ENCODE measurements at places on chromosomes 3 and 15.

GRCh38 chr3:95311272-95311671, 1248.4 kb downstream of the NSUN3 start:
- DNase-seq: no peak

DNA sequence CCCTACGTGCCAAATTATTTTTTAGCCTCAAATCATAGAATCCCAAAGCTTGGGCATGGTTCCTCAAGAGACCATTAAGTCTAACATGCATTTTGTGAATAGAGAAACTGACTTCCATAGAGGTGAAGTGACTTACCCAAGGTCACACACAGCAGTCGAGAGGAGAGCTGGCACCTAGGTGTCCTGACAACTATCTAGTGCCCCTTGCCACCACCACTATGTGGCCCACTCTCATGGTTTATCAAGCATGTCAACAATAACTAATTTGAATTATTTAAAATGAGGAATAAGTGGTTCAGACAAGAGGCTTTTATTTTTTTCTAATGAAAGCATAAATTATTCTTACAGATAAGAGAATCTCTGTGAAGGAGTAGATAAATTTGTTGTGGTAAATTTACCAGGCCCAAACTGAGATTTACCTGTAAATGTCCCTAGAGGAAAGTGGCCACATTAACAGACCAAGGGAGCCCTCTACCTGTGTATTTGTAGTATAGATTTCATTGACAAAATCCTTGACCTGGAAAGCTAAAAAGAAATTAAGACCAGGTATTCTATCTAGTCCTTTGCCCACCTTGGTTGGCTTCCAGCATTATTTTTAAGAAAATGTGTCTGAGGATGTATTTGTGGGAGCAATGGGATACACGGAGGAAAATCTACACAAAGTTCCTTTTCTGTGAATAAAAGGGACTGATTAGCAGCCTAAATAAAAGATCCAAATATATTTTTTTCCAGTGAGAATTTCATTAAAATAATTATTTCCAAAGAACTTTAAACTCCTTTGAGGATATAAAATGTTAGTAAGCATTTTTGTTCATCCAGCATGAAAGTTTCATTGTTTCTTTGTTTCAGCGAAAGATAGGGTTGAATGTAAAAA, 49.1 kb downstream of the IQCH start:
- DNase-seq: no peak

DNA sequence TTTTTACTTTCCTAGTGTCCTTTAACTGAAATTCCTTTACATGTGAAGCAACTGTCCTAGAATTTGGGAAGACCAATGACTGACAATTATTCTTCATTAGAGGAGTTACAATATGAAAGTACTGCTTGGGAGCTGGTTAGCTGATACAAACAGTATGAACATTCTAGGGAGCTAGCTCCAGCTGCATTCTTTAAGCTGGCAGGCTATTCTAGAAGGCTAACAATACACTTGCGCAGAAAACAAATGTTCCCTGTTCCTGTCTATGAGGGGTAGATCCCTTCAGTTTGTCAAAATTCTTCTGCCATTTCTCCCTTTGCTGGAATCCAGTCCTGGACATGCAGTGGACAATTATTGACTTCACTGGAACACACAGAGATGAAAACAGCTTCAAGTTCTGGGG, 60.2 kb upstream of the NANOGP8 start:
- DNase-seq: no peak

DNA sequence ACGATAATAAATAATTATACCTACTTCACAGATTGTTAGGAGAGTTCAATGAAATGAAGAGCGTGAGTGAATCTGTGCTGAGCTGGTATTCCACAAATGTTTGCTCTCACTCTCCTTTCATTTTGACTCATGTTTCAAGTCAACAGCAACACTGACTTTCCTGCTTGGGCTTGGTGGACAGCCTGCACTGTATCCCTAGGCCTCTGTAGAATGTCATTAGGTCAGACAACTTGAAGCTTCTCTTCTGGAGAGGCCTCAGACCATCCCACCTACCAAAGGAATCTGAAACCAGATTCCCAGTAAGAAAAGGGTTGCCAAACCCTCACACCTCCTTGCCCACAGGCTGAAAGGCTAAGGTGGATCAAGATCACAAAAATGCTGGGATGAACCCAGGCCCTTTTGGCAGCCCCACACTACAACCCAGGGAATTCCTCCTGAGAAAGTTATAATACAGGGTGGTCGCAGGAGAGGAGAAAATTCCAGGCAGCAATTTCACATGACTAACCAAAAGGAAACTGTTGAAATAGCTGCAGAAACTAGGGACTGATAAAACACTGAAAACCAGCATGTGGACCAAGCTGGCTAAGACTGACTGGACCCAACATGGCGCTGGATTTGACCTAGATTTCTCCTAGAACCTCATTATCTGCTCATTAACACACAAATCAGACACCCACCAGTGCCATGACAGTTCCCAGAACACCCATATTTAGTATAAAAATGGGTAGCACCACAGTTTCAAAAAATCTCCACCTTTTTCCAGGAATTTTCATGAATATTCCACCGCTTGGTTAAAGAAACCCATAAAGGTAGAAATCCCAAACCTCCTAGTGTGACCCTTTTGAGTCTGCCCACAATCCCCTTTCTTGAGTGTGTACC, 57.0 kb upstream of the ZNF148 start:
- no peak for DNase-seq

- DNase-seq: no peak
Measured at GRCh38 chr3:17577796-17578520, 164.5 kb downstream of the TBC1D5 start.

DNA sequence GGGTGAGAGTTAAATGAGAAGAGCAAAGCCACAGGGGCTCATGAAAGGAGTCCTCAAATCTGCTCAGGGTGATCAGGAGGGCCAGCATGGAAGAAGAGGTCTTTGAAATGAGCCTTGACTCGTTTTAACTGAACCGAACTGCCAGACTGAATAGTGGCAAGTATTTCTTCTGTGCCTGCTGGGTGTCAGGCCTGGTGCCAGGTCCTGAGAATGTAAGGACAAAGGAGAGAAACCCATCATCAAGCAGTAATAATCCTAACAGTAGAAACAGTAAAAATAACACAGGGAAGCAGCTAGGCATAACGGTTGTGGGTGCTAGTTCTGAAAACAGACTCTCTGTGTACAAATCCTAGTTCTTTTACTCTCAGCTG, 40.4 kb upstream of the SMAD3 start:
- no peak for DNase-seq

- no peak for DNase-seq
Measured at GRCh38 chr3:59127071-59127470, 77.2 kb upstream of the CFAP20DC start.

DNA sequence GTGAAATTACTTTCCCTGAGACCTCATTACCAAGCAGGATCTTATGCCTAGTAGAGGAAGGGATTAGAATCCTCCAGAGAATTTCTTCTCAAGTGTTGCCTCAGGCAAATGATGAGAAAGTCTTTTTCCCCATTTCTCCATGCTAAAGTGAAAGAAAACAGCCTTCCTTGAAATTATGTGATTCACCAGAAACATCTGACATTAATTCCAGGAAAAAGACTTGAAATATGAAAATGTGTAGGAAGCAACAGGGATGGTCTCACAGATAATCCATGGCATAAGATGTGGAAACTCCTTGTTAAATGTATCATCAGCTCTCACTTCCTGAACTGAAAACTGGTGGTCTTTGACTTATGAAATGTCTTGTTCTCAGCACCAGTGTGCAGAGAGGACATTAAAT, 17.9 kb upstream of the ABI3BP start:
- no peak for DNase-seq
